Naive B cell (primary cell): ENCODE measurements at places on chromosomes 7 and 10.

DNA sequence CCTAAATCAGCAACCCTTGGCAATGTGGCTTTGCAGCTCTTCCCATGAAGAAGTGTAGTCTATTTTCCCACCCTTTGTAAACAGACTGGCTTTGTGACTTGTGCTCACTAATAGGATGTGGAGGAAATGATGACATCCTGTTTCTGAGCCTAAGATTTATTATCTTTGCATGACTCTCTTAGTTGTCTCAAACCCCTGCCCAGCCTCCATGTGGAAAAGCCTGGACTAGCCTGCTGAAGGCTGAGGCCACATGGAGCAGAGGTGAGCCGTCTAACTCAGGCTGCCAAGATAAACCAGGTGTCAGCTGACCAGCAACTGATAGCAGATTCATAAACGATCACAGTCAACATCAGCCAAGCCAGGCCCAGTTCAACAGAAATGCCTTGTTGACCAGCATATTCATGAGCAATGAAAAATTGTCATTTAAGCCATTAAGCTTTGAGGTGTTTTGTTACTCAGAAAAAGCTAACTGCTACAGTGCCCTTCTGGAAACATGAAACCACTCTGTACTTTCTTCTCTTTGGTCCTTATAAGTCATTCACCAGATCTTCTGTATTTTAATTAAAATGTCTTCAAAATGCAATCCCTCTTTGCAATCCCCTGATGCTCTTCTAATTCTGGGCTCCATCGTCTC is 586.3 kb upstream of the ANKRD30A start:
- DNase-seq: no peak

GRCh38 chr7:158395349-158395748 is 192.3 kb downstream of the PTPRN2 start:
- no peak for DNase-seq

DNA sequence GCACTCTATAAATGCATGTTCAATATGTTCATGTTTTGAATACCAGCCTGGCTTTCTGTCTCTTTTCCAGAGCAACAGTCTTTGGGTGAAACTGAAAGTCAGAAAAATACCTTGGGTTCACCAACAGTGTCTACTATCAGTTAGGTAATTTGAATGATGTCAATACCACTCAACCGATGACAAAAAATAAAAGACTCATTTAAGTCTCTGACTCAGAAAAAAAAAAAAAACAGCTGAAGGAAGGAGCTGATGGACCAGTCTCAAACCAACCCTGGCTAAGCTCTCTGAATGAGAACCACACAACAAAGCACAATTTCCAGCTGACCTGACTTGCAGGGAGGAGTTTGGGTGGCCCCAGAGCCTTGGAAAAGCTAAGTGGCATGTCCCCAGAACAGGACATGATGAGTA is 42.5 kb downstream of the ABLIM1 start:
- DNase-seq: no peak

DNA sequence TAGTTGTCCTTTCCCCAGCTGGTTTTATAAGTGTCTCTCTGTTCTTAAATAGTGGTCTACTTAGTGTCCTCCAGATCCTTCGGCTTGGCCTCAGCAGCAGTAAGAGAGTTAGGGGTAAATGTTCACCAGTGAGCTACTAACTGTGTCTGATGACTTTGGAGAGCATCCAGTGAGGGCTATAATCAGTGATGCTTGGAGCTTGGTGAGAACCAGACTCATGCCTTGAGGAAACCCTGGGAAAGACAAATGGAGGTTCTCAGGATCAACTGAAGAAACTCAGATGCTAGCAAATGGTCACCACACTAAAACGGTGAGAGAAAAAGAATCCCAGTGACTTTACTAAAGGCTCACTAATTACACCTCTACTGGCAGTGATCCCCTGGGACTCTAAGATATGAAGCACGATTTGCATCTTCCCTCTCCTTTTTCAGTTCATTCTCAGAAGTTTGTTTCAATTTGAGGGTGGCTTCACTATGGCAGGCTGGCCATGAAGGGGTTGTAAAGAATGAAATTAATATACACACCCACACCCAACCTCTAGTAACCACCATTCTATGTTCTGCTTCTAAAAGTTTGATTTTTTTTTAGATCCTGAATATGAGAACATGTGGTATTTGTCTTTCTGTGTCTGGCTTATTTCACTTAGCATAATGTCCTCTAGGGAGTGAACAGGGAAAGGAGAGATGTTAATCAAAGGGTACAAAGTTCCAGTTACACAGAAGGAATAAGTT is 177.9 kb downstream of the PDE1C start:
- no peak for DNase-seq

- no peak for DNase-seq
These were observed 618 bp upstream of the TBXAS1 start for GRCh38 chr7:139828446-139828845.

DNA sequence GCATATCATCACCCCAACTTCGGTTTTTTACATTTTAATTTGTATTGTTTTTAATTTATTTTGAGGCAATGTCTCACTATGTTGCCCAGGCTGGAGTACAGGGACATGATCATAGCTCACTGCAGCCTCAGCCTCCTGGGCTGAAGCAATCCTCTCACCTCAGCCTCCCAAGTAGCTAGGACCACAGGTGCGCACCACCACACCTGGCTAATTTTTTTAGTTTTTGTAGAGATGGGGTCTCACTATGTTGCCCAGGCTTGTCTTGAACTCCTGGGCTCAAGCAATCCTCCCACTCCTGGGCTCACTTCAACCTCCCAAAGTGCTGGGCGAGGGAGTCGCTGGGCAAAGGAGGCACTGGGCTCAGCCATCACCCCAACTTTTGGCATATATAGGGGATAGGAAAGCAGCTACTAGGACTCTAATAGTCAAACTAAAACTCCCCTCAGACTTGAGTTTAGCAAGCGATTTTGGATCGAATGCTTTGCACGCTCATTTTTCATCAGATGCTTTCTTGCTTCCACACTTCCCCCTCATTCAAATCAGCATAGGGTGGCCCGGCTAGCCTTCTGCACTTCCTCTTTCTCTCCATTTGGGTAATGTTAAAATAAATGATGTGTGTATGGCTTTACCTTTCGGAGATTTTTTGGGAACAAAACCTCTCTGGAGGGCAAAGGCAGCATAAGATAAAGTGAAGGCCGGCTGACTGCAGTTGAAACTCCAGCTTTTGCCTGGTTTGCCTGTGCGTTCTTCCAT is 20.8 kb upstream of the NMT2 start:
- DNase-seq: peak; percentile 46

GRCh38 chr10:75502389-75502788 is 71.0 kb downstream of the LRMDA start:
- no peak for DNase-seq

- no peak for DNase-seq
These were observed 525.8 kb downstream of the KIF20B start for GRCh38 chr10:90227217-90227656.
